ENCODE measurements at places on chromosomes 2 and 18.

- DNase-seq: no peak
Observed at GRCh38 chr2:95346738-95347671, 49.9 kb downstream of the KCNIP3 start.

GRCh38 chr2:134086594-134087219 is 167.2 kb upstream of the MGAT5 start:
- DNase-seq: no peak

GRCh38 chr2:19435815-19436214 is 77.4 kb upstream of the OSR1 start:
- DNase-seq: no peak

DNA sequence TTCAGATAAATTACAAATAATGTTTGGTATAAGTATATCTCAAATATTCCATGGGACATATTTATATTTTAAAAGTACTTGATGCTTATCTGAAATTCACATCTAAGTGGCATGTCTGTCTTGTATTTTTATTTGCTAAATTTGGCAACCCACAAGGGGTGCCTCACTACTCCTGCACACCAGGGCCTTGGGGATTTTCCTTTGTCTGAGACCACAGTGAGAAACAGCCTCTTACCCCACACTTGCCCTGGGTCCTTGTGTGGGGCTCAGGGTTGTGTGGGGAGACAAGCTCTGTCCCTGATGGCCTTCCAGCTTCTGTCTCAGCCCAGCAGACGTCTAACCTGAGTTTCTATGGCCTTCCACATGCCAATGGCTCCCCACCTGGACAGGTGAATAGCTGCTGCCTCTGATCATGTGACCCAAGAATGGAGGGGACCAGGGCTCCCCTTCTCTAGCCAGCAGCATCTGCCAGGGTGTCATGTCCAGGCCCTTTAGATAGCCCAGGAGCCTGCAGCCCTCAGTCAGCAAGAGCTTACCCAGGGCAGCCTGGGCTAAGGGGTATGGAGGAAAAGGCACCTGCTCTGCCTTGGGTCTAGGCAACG is 49.5 kb upstream of the MRPL33 start:
- no peak for DNase-seq

- DNase-seq: no peak
Observed at GRCh38 chr18:27901424-27902226, 275.3 kb downstream of the CDH2 start.
